RPMI8226 (cell line): ENCODE measurements at places on chromosomes 7 and 10.

GRCh38 chr7:104414216-104414615 lies 85.8 kb downstream of the LHFPL3 start:
- DNase-seq = no peak

DNA sequence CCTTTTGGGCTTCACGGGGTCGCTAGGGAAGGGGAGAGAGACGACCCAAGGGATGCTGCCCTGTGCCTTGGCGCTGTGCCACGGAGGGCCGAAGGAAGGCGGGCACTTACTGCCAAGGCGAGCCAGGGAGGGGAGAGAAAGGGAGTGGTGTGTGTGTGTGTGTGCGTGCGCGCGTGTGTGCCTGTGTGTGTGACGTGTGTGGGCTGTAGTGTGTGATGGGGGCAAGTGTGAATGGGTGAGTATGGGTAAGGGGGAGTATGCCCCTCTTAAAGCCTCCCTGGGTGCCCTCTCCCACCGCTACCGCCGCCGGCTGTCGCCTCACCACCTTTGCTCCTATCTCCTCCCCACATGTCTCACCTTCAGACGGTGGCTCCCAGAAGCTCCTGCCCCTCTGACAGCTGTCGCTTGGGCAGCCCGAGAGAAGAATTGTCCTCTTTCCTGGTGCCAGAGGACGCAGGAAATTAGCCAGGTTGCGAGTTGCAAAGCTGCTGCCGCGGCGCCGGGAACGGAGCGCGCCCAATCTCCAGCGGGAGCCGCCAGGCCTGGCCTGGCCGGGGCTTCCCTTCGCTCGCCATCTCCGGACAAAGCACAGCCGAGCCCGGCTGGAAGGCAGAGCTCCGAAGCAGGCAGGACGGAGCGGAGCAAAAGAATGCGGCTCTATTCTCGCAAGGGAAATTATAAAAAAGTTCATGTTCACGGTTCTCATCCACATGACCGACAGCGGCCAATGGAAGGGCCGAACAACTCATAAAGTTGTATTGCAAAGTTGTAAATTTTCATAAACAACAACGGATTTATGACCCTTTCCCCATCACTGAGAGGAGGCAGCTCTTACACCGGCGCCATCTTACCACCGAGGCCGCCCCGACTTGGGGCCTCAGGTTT lies at the start of gene HOXA3:
TSS of gene HOXA3 (minus strand) at position 653 of the 885 bp plus-strand sequence. CDS start 41,943 bp downstream, outside the sequence.
- DNase-seq = no peak

- DNase-seq = no peak
These were observed 459.7 kb upstream of the SEMA3A start for GRCh38 chr7:84654273-84654672.

DNA sequence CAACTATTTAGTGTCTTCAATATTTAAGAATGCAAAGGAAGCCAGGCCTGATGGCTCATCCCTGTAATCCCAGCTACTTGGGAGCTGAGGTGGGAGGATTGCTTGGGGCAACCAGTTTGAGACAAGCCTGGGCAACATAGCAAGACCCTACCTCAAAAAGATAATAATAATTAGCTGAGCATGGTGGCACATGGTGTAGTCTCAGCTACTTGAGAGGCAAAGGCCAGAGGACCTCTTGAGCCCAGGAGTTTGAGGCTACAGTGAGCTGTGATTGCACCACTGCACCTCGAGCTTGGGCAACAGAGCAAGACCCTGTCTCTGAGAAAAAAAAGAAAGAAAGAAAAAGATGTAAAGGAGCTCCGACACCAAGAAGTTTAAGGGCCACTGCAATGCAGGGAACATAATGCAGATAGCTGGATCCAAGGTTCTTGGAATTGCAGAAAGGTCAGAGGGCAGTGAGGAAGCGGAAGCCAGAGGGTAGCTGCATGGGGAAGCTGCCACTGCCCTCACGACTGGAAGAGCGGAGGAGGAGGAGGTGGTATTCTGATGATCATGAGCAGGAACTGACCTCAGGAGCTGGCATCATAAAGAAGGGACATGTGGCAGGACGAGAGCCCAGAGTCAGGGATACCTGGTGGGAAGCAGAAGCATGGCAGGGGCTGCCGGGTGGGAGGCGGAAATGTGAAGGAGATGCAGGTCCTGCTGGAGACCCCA lies 60.2 kb upstream of the PODXL start:
- DNase-seq = no peak

- DNase-seq = no peak
These were observed 5.6 kb downstream of the NPC1L1 start for GRCh38 chr7:44535348-44536064.

DNA sequence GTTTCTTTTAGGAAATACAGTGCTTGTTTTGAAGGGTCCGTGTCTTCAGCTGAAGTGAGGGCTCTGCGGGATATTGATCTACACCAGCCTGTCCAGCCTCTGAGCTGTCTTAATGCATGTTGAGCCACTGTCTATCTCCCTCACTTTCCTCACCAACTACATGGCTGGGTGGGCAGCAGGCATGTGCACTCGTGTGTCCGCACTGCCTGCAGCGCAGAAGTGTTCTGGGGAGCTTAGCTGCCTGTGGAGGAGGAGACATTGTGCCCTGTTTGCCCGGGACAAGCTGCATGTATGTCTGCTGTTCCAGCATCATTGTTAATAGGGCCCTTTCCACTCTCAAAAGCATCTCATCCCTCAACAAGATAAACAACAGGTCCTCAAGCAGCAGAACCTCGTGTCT lies 133.1 kb upstream of the EEPD1 start:
- no peak for DNase-seq

- no peak for DNase-seq
These were observed 710 bp downstream of the MRPL43 start for GRCh38 chr10:100986623-100986951.

- no peak for DNase-seq
These were observed 82.6 kb downstream of the CACNB2 start for GRCh38 chr10:18222866-18223265.

DNA sequence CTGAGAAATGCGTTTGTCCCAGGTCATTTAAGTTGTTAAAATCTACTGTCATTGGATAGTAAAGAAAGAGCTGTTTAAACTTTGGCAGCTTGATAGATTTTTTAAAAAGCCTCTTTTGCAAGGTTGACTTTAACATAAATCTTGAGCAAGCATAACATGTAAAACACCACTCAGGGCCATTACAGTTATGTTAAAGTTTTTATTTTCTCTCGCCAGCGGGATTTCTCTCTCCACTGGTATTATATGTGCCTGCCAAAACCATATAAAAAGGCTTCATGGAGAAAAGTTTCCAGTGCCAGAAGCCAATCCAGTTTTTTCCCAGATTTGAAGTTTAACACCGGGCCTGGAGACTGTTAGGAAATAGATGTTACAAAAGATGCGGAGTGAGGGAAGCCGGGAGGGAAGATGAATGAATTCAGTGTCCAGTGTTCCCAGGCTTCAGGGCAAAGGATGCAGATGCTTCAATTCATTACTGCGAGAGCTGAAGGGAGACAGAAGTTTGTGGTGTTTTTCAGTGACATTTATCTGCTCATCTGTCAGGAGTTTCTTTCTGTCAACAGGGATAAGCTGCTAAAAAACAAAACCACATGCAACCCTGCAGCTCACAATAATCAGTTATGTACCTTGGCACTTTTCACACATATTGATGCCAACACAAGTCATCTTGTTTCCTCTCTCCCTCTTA lies 155.5 kb downstream of the SPAG6 start:
- no peak for DNase-seq

- no peak for DNase-seq
These were observed 22.2 kb downstream of the CADPS2 start for GRCh38 chr7:122864016-122864415.

GRCh38 chr10:93461109-93461806 lies 20.9 kb downstream of the MYOF start:
- no peak for DNase-seq
